ENCODE measurements at places on chromosomes 4 and X. TPM values are rescaled to one million over a fixed set of nuclear protein-coding genes. Genes with fewer than 3 reads are reported as not detected.

- no peak overlapping the region for H3K27ac ChIP-seq
- H3K36me3 ChIP-seq: no peaks in the 10 kb centered on the region
- no peaks in the 10 kb centered on the region for H3K4me1 ChIP-seq
- DNase-seq: no peak
- H3K27me3 ChIP-seq: peaks cover 7% of the 10 kb centered on the region
- H3K4me3 ChIP-seq: no peak overlapping the region
Measured at GRCh38 chr4:109147135-109147534, 155.3 kb downstream of the COL25A1 start.

DNA sequence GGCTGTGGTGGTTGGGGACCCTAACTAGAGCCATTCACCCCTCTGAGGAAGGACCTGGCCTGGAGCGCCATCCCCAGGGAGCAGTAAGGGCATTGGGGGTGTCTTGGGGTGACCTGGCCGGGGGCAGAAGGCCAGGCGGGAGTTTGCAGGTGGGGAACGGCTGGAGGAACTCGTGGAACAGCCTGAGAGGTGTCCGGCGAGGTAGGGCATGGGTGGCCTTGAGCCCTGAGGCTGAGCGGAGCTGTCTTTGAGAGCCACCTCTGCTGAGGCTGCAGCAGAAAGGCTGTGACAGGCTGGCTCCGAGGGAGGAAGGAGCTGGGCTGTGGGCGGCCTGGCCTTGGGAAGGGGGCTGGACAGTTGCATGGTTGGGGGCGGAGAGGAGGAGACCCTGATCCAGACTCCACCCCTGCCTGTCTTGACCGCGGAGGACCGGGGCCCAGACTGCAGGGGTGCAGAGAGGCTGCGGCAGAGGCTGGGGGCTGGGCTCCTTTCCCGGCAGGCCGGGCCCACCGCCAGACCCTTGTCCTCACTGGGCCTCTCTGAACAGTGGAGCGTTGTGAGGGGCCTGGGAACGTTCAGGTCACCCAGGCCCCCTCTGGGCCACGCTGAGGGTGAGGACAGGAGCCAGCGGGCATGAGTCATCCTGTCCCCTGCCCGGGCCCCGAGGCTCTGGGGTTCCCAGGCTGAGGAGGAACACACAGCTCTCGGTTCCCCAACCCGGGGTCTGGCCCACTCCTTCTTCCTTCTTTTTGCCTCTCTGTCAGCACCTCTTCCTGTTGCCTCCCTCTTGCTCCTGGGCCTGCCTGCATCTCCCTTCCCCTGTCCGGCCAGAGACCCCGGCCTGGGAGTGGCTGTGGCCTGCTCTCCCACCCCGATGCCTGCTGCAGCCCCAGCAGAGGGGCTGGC is 8.1 kb downstream of the SH3BP2 start:
- peak overlapping the region; percentile 42 for H3K27ac ChIP-seq
- H3K4me3 ChIP-seq: peak overlapping the region; percentile 65
- H3K4me1 ChIP-seq: peaks cover 40% of the 10 kb centered on the region
- H3K36me3 ChIP-seq: no peaks in the 10 kb centered on the region
- DNase-seq: peak; percentile 46
- H3K27me3 ChIP-seq: no peaks in the 10 kb centered on the region

GRCh38 chr4:138596896-138597295 is 354.7 kb upstream of the SLC7A11 start:
- peaks cover 7% of the 10 kb centered on the region for H3K27me3 ChIP-seq
- no peaks in the 10 kb centered on the region for H3K36me3 ChIP-seq
- no peak overlapping the region for H3K4me3 ChIP-seq
- no peaks in the 10 kb centered on the region for H3K4me1 ChIP-seq
- no peak overlapping the region for H3K27ac ChIP-seq

The UGT2A1 gene
- not detected for total RNA-seq
